ENCODE measurements at places on chromosomes 13 and 19.

GRCh38 chr19:37988758-37989635 is 82.0 kb downstream of the SIPA1L3 start:
- DNase-seq: peak; percentile 40

GRCh38 chr13:32309312-32310133 is 5.6 kb downstream of the ZAR1L start:
- peak; percentile 59 for DNase-seq

DNA sequence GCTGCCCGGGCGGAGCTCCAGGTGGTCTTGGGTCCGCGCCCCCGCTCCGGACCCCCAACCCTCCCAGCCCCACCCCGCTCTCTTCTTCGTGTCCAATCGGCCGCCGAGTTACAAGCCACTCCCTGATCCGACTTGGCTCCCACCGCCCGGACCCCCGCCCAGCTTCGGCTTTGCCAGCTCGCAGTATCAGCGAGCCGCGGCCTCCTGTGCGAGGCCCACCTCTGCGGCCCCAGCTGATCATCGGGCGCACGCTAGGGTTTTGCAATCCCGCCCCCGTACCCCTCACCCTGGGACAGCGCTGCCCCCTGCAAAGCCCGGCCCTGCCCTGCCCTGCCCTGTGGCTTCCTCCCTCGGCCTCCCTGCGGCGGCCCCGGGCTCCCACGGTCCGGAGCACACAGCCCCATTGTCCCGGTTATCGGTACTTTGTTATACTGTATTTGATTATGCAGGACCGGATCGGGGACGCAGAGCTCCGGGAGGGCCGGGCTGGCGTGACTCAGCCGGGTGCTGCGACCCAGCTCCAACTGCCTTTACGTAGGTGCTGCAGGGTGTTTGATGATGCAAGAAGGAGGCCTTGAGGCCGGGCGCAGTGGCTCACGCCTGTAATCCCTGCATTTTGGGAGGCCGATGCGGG is 598 bp upstream of the LPAR2 start:
- peak; percentile 44 for DNase-seq

DNA sequence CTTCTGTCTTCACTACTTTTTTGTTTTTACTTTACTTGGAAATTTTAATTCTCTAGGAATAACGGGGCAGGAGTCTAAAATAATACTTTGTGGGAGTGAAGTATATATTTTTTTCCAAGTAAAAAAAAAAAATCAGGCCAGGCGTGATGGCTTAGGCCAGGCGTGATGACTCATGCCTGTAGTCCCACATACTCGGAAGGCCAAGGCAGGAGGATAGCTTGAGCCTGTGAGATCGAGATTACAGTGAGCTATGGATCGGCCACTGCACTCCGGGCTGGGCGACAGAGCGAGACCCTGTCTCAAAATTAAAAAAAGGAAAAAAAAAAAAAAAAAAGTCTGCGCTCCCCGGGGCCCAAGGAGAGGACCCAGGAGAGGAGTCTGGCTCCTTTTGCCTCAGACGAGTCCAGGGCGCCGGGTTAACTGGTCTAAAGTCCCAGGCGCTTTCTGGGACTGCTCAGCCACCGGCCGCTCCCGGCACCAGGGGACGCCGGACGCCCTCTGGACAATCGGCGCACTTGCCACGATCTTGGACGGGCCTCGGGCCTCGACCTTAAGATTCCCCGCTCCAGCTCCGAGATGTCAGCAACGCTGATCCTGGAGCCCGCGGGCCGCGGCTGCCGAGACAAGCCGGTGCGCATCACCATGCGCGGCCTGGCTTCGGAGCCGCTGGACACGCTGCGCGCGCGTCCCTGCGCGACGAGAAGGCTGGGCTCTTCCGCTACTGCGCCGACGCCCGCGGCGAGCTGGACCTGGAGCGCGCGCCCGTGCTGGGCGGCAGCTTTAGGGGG is 2.7 kb upstream of the ZFP82 start:
- peak; percentile 26 for DNase-seq

DNA sequence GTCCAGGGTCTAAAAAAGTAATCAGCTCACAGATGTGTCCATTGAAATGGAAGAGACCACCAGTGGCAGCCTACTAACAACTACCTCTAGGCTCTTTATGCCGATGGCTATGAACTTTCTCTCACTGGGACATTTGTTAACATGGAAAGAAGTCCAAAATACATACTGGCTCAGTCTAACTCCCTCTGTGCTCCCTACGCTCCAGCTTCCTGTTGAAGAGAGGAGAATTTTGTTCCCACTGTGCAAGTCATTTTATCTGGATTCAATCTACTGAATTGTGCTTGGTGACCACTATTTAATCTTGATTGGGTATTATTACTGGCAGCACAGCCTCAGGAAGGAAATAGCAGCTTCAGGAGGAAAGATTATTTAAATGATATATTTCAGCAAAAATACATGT is 128.8 kb upstream of the ARGLU1 start:
- DNase-seq: no peak

DNA sequence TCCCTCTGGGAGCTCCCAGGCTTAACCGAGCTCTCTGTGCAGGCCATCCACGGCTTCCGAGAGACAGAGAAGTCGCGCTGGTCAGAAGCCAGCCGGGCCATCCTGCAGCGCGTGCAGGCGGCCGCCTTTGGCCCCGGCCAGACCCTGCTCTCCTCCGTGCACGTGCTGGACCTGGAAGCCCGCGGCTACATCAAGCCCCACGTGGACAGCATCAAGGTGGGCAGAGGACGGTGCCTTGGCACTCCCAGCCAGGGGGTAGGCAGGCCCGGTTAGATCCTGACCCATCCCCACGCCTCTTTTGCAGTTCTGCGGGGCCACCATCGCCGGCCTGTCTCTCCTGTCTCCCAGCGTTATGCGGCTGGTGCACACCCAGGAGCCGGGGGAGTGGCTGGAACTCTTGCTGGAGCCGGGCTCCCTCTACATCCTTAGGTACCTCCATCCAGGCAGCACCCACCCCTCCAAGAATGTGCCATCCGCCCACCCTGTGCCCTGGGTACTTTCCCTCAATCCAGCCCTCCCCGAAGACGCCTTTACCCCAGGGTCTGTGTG is 1.5 kb downstream of the PSPN start:
- DNase-seq: no peak
